Large intestine (tissue), 12 donors: ENCODE measurements at places on chromosomes 1 and 21. TPM values are rescaled to one million over a fixed set of nuclear protein-coding genes. Genes with fewer than 3 reads are reported as not detected.

GSTM4 gene
- 68.4 TPM for polyA plus RNA-seq

GRCh38 chr1:93471911-93472310 is 24.0 kb downstream of the FNBP1L start:
- no peaks in the 10 kb centered on the region for H3K27me3 ChIP-seq
- H3K4me3 ChIP-seq: no peak overlapping the region
- H3K27ac ChIP-seq: no peak overlapping the region
- no peaks in the 10 kb centered on the region for H3K36me3 ChIP-seq
- DNase-seq: no peak
- no peaks in the 10 kb centered on the region for H3K4me1 ChIP-seq

MAP10 gene
- 2.8 TPM for polyA plus RNA-seq

GRCh38 chr1:204080163-204080903 is 7.4 kb downstream of the SOX13 start:
- DNase-seq: peak; percentile 95
- no peaks in the 10 kb centered on the region for H3K36me3 ChIP-seq
- H3K4me3 ChIP-seq: no peak overlapping the region
- H3K4me1 ChIP-seq: peaks cover 84% of the 10 kb centered on the region
- peak overlapping the region; percentile 68 for H3K27ac ChIP-seq

ELF3 gene
- 594 TPM for polyA plus RNA-seq

GRCh38 chr1:240152611-240153297 is 61.1 kb downstream of the FMN2 start:
- no peak overlapping the region for H3K4me3 ChIP-seq
- H3K4me1 ChIP-seq: no peaks in the 10 kb centered on the region
- DNase-seq: no peak
- H3K27me3 ChIP-seq: no peaks in the 10 kb centered on the region

DNA sequence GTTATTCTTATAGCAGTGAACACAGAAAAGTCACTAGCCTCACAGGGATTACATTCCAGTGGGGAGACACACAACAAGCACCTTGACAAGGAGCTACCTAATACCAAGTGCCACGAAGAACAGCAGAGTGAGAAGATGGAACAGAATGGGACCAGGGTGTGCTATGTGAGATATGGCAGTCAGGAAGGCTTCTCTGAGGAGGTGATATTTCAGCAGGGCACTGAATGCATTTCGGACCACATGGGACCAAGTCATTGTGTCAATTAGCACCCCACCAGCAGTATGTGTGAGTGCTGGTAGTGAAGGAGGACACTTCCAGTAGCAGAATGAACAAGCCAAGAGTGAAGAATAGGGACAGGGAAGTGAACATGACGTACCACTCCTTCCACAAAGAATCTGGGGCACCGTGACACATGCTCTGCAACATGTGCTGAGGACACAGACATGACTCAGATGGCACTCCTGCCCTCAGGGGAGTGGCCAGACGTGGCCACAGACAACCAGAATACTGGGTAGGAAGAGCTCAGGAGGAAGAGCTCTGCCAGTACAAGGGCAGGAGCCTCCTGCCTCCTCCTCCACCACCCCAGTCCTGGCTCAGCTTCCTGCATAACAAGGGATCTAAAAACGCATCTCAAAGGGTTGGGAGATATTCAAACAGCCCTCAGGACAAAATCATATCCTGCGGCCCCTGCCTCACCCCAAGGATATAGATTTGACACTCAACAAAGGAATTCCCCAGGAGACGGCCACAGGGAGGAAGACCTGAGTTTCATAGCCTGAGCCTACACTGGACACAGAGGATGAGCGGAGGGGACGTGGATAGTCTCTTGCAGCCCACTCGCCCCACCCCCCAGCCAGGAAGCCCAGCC is 102.5 kb downstream of the TRABD2B start:
- no peaks in the 10 kb centered on the region for H3K27me3 ChIP-seq
- no peak overlapping the region for H3K27ac ChIP-seq
- no peaks in the 10 kb centered on the region for H3K36me3 ChIP-seq
- peaks cover 14% of the 10 kb centered on the region for H3K4me1 ChIP-seq

CADM3 gene
- polyA plus RNA-seq: 14.5 TPM

DNA sequence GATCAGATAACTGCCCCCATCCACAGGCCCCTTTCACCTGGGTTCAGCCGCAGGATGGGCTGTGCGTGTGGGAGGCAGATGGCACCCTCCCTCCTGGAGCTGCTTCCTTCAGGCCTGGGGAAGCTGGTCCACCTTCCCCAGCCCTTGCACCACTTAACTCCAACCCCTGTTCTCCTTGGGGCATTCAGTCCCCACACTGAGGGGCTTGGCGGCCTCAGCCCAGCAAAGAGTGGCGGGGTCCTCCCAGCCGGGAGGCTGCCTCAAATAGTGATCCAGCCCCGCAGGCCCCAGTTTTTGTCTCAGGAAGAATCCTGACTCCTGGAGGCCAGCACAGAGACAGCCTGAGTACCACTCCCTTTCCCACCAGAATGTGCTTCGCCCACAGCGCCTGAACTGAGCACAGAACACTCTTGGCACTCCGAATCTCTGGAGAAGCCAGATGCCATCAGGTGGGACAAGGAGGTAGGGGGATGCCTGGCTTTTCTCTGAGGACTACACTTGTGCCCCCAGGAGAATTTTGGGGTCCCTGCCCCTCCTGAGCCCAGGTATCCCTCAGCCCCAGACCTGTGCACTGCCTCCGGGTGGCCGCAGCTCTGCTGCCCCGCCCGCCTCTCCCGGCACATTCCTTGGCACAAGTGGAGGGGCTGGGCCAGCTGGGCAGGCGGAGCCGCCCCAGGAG is 936 bp downstream of the PAQR6 start:
- H3K4me1 ChIP-seq: peaks cover 4% of the 10 kb centered on the region
- H3K4me3 ChIP-seq: no peak overlapping the region
- H3K27me3 ChIP-seq: peaks cover 20% of the 10 kb centered on the region
- H3K36me3 ChIP-seq: peaks cover 40% of the 10 kb centered on the region

GRCh38 chr1:158527190-158527815 is 26.9 kb downstream of the OR6Y1 start:
- no peak overlapping the region for H3K4me3 ChIP-seq
- peak; percentile 36 for DNase-seq
- H3K36me3 ChIP-seq: no peaks in the 10 kb centered on the region
- no peaks in the 10 kb centered on the region for H3K4me1 ChIP-seq
- no peak overlapping the region for H3K27ac ChIP-seq
- H3K27me3 ChIP-seq: no peaks in the 10 kb centered on the region

CLDN17 gene
- polyA plus RNA-seq: not detected

DNA sequence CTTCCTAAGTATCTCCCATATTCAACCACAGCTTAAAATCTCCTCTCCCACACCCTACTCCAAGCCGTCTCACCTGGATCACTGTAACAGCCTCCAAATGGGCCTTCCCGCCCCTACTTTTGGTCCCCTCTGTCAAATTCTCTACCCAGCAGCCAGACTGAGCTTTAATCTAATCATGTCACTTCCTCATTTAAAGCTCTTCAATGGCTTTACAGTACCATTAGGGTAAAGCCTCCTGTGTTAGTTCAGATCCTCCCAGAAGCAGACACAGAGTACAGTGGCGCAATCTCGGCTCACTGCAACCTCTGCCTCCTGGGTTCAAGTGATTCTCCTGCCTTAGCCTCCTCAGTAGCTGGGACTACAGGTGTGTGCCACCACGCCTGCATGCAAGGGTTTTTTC is 46.8 kb upstream of the PSEN2 start:
- peaks cover 3% of the 10 kb centered on the region for H3K4me1 ChIP-seq
- no peaks in the 10 kb centered on the region for H3K27me3 ChIP-seq
- H3K4me3 ChIP-seq: no peak overlapping the region
- H3K27ac ChIP-seq: no peak overlapping the region
- no peaks in the 10 kb centered on the region for H3K36me3 ChIP-seq
- DNase-seq: no peak

INTS7 gene
- 16.1 TPM for polyA plus RNA-seq

DNA sequence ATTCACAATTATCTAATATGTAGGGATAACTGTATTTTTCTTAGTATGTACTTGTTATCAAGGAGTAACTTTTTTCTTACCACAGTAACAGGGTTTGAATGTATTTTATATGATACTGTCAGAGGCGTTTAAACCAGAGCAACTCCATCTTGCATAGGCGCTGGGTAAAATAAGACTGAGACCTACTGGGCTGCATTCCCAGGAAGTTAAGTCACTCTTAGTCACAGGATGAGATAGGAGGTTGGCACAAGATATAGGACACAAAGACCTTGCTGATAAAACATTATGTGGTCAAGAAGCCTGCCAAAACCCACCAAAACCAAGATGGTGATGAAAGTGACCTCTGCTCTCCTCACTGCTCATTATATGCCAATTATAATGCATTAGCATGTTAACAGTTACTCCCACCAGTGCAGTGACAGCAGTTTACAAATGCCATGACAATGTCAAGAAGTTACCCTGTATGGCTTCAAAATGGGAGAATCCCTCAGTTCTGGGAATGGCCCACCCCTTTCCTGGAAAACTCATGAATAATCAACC is 64.8 kb downstream of the RPE65 start:
- no peaks in the 10 kb centered on the region for H3K27me3 ChIP-seq
- no peaks in the 10 kb centered on the region for H3K36me3 ChIP-seq
- no peaks in the 10 kb centered on the region for H3K4me1 ChIP-seq
- DNase-seq: no peak

GRCh38 chr1:115977499-115978258 is 1.4 kb downstream of the SLC22A15 start:
- DNase-seq: peak; percentile 54
- H3K4me1 ChIP-seq: no peaks in the 10 kb centered on the region
- H3K27ac ChIP-seq: peak overlapping the region; percentile 6
- H3K36me3 ChIP-seq: no peaks in the 10 kb centered on the region

DNA sequence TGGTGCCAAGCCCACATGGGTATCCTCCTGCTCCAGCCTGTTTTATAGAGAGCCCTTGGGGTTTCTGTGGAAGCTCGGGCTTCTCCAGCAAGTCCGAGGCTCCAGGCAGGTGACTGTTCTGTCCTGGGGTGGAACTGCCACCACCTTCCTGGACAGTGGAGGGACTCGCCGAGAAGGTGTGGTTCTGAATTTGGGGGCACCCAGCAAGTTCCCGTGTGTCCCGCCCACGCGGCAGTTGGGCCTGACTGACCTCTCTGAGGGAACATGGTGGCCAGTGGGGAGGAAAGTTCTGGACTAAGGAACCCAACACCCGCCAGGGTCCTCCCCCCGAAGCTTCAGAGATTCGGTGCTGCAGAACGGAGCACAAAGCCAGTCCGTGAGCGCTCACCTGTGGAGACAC is 158.1 kb upstream of the C1orf174 start:
- H3K4me3 ChIP-seq: no peak overlapping the region
- no peaks in the 10 kb centered on the region for H3K4me1 ChIP-seq
- H3K27me3 ChIP-seq: no peaks in the 10 kb centered on the region
- no peak overlapping the region for H3K27ac ChIP-seq

GRCh38 chr1:169025412-169025811 is 81.1 kb upstream of the ATP1B1 start:
- H3K36me3 ChIP-seq: no peaks in the 10 kb centered on the region
- H3K27me3 ChIP-seq: no peaks in the 10 kb centered on the region
- DNase-seq: no peak
- no peak overlapping the region for H3K4me3 ChIP-seq
- H3K27ac ChIP-seq: peak overlapping the region; percentile 32
- H3K4me1 ChIP-seq: peaks cover 4% of the 10 kb centered on the region

GRCh38 chr1:227306689-227307088 is 11.6 kb downstream of the CDC42BPA start:
- H3K4me1 ChIP-seq: no peaks in the 10 kb centered on the region
- H3K27ac ChIP-seq: no peak overlapping the region
- no peak overlapping the region for H3K4me3 ChIP-seq
- H3K27me3 ChIP-seq: no peaks in the 10 kb centered on the region
- H3K36me3 ChIP-seq: no peaks in the 10 kb centered on the region
- DNase-seq: no peak

HP1BP3 gene
- 247 TPM for polyA plus RNA-seq

GRCh38 chr1:96521994-96522760 is 199.4 kb upstream of the PTBP2 start:
- DNase-seq: no peak
- H3K4me3 ChIP-seq: no peak overlapping the region
- H3K27me3 ChIP-seq: no peaks in the 10 kb centered on the region
- H3K36me3 ChIP-seq: no peaks in the 10 kb centered on the region
- no peaks in the 10 kb centered on the region for H3K4me1 ChIP-seq

DNA sequence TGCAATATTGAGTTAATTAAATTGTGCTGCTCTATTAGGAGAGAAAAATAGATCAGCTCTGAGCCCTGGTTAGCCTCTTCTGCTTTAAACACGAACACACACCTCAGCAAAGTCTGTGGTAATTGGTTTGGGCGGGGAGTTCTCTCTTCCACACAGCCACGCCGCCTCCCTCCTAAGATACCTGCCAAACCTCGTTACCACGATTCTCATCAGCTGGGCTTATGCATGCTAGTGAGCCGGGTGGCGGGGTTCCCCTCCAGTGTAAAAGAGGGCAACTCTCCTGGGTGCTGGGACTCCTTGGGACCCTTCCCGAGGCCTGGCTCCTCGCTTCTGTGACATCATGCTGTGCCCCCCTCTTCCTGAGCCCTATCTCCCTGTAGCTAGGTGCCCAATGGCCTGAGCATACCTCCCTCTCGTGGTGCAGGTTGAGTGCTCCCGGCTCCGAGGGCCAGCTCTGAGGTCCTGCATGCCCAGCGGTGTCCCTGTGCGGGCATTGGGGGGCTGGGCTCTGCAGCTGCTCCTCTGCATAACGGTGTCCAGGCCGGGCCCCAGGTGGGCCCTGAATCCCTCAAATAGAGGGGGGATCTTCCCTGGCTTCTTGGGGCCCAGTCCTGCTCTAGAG is 182.9 kb downstream of the PRDM16 start:
- no peak overlapping the region for H3K4me3 ChIP-seq
- peaks cover 58% of the 10 kb centered on the region for H3K4me1 ChIP-seq
- no peaks in the 10 kb centered on the region for H3K36me3 ChIP-seq

DNA sequence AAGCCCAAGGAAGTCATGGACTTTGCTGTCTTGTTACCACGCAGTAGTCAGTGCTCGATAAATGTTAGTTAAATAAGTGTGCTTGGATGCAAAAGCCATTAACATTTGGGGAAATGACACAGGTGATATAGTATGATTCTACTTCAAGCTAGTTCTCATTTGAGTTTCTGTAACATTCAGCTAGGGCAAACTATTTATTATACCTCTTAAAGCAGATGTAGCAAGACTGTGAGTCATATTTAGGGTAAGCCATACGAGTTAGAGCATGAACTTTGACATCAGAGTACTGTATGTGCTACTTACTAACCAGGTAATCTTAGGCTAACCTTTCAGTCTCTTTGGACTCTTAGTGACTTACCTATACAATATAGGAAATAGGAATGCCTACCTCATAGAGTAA is 21.0 kb downstream of the CLCA4 start:
- no peaks in the 10 kb centered on the region for H3K36me3 ChIP-seq
- no peaks in the 10 kb centered on the region for H3K27me3 ChIP-seq
- DNase-seq: peak; percentile 48
- no peak overlapping the region for H3K4me3 ChIP-seq

GRCh38 chr1:24793447-24794129 is 48.3 kb downstream of the CLIC4 start:
- no peaks in the 10 kb centered on the region for H3K36me3 ChIP-seq
- DNase-seq: no peak
- no peaks in the 10 kb centered on the region for H3K27me3 ChIP-seq
